Stimulated activated CD4-positive, alpha-beta T cell treated with anti-CD3 and anti-CD28 coated beads, Interleukin-2, amount 100 ng/mL, for 4 hours (primary cell): ENCODE measurements at places on chromosomes 16 and 17.

DNA sequence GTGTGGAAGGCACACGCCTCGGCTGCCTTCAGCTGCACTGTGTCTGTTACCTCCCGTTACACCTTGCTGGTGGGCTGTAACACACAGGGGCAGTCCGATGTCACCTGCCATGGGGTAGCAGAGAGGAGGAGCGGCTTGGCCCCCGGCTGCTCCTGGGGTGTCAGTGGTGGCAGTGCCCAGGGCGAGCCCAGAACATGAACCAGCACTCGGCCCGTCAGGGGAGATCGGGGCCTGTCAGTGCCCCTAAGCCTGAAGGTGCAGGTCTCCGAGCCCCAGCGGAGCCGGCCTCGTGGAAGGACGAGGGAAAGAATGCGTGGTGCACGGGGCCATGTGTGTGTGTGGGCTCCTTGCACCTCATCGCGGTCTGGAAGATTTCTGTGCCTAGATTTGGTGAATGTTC, 15.4 kb downstream of the RGS11 start:
- no peak for DNase-seq

- DNase-seq, result no peak
These were observed 5.8 kb downstream of the ZC3H7A start for GRCh38 chr16:11791144-11791828.

DNA sequence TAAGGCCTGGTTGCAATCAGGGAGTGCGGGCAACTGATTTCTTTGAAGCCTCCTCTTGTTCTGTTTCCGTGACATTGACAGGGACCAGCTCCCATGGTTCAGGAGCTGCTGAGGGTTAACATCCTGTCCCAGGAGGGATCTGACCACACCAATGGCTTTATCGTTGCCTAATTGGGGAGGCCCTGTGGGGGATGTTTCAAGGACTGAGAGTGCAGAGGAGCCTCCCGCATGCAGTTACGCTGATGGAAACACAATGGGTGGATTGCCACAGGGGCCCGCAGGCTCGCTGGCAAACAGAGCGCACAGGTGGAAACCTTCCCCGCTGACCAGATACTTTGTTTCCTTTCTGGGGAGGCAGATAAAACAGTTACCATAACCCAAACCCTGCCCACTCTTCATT, 23.8 kb upstream of the ABCC1 start:
- no peak for DNase-seq

DNA sequence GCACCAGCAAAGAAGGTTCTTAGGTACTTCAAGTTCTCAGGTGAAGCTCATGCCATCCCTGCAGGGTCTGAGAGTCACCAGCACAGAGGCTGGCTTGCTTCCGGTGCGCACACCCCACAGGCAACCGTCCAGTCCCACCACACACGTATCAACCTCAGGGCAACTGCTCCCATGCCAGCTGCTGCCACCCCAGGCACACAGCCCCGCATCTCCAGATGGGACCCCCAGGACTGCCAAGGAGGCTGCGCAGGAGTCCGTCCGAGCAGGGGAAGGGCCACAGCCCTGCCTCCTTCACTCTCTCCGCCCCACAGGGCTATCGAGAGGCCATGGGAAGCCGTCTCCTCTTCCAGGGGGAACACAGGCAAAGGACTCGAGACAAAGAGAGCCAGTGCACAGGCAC, 13.3 kb downstream of the KIFC3 start:
- no peak for DNase-seq

GRCh38 chr16:75462806-75463205, 1.7 kb downstream of the TMEM170A start:
- DNase-seq, result no peak

DNA sequence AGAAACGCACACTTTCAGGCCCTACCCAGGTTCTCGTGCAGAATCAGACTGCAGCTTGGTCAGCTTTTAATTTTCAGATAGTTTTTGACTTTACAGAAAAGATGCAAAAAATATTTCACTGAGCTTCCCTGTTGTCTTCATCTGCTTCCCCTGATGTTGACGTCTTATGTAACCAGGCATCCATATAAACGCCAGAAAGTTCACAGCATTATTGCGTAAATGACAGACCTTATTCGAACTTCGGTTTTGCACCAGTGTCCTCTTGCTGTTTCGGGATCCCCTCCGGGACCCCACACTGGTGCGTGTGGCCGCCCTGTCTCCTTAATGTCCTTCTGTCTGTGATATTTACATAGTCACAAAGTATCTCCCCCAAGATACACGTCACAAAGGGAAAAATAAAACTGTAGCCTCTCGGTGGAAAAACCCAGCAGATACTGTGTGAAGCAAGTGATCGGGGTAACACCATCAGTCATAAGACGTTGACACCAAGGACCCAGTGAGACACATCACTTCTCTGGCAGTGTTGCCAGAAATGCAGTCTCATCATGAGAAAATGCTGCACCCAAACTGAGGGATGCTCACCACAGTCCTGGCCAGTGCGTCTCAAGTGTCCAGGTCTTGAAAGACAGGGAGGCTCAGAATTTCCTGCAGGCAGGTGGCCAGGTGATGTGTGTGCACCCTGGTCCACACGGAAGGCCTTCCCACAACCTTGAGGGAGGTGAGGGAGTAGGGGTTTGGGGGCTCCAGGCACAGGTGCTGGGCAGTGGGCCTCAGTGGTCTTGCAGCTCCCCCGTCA, 4.3 kb downstream of the BANP start:
- DNase-seq, result no peak

GRCh38 chr17:39751637-39752036, 13.9 kb downstream of the GRB7 start:
- no peak for DNase-seq

DNA sequence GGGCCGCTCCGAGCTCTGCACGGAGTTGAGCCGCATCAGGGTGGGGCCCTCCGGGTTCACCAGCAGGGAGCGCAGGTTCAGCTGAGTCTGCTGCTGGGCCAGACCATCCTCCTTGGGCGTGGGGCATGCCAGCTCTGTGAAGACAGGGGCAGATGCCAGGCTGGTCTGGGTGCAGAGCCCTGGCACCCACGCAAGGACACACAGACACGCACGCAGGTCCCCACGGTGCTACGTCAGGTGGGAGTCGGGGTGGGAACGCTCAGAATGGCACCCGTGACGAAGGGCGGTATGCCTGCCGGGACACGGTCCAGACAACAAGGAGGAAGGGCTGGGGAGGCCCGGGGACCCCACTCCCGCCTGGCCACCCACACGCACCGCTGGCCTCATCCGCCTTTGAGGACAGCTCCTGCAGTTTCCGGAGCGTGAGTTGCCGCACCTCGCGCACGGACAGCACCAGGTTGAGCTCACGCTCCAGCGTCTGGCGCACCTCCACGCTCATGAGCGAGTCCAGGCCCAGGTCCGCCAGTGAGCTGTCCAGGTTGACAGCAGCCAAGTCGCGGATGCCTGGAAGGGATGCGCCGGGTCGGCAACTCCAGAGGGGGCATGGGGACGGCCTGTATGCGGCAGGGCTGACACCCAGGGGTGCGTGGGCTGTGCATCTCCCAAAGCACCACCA, 15.3 kb upstream of the DUS1L start:
- DNase-seq, result no peak
